ENCODE measurements at places on chromosomes 7 and 10.

DNA sequence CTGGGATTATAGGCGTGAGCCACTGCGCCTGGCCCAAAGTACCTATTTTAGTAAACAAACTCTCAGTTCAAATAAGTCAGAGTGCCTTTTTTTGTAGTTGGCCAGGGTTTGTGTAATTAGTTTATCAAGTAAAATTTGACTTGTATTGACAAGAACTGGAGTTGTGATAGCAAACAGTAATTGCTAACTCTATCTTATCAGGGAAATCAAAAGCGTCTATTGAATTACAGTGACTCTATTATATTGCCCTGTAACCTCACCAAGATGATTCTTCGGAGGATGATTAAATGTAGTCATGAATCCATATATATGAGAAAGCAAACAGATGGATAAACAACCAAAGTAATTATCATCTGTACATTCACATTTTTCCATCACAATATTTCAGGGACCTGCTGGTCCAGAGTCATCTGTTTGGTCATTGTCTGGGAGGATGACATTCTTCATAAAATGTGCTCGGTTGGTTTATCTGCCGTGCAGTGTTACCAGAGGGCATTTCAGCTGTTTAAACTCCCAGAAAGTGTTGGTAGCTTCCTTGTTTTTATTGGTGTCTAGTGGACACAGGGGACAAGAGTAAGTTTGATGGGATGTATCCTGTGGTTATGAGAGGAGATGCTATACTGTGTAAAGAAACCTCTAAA lies 35.6 kb downstream of the DOCK1 start:
- no peak for DNase-seq

- DNase-seq: no peak
Measured at GRCh38 chr10:89915968-89916367, 214.6 kb downstream of the KIF20B start.

- no peak for DNase-seq
Measured at GRCh38 chr7:143284591-143285469, at the start of gene TMEM139. TMEM139 (plus strand) TSS chr7:143284958; CDS start chr7:143285958, 1,000 bp downstream.

DNA sequence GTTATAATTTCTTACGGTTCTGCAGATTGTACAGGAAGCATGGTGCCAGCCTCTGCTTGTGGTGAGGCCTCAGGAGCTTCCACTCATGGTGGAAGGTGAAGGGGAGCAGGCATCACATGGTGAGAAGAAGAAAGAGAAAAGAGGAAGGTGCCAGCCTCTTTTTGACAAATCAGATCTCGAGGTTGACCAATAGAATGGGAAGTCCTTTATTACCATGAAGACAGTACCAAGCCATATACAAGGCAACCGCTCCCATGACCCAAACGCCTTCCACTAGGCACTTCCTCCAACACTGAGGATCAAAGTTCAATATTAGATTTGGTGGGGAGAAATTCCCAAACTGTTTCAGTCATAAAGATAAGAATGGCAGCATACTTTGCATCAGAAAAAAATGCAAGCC lies 502.8 kb downstream of the GLRX3 start:
- DNase-seq: no peak

DNA sequence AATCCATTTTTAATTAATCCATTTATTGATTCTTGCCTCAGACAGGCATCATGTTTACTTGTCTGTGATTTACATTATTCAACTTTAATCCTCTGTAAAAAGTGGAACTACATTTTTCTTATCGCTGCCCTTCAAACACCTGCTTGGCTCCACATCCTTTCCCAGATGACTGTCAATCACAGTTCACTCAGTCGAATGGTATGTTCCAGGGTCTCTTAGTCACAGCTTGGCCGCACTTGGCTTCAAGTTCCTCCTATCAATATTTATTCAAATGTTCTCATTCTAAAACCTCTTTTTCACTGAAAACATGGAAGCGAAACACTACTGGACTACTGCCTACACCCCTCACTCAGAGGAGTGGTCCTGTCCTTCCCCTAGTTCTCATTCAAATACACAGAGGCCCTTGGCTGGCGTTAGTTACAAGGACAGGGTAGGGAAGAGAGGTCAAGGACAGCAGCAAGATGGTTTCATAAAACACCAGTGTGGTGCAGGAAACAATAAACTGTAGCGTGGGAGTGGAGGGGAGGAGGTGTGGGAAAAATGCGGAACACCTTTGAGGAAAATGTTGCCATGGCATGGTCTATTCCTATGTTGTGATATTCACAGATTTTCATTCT lies 143.2 kb downstream of the USP6NL start:
- no peak for DNase-seq

GRCh38 chr10:75803816-75804552 lies 372.6 kb downstream of the LRMDA start:
- no peak for DNase-seq

DNA sequence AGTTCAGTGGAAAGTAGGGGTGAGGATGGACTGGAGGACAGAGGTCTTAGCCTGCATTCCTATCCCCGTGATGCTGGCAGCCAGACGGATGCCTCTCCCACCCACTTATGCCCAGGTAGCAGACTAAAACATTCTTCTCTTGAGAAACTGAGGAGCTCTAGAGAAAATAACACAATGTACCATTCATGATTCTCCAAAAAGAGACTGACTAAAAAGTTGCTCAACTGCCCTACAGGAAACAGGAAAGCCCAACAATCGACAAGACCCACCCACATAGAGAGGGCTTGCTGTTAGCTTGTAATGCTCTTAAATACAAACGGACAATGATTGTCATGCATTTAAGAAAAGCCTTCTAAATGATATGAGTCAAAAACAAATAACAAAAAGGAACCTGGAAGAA lies 33.2 kb upstream of the PDE1C start:
- no peak for DNase-seq

DNA sequence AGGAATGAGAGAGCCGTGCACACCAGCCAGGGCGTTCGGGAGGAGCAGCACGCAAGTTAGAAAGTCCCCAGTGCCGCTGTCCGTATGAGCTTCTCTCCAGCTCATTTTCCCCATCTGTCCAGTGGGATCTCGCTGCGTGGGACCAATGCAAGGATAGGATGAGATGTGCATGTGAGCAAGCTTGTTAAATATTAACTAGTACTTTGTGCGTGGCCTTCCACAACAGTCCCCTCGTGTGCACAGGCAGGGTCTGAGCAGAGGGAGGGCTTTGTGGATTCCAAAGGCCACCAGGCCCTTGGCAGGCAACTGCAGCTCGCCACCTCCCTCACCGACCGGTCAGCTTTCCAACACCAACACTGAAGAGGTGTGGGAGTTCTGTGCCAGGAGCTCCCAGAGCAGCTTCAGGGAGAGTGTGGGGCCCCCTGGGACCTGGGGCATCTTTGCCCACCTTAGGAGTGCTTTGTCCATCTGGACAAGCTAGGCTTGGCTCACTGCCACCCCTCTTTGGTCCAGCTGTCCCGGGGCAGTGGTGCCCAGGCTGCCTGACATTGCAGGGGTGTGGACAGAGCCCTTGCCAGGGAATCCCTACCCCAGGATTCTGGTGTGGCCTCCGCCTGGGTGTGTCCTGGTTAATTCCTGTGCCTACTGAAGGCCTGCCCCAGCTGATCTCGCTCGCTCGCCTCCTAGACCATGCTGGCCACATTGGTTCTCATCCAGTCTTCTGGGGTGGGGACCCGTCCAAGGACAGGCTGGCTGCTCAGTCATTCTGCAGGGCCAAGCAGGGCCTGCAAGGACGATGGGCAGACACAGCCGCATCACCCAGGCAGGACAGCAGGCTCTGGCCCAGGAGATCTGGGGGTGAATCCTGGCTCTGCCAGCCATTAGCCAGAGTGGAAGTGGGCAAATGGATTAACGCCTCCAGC lies 5.3 kb downstream of the FAM20C start:
- no peak for DNase-seq

- DNase-seq: no peak
Measured at GRCh38 chr10:95560278-95561176, 644 bp downstream of the SORBS1 start.

DNA sequence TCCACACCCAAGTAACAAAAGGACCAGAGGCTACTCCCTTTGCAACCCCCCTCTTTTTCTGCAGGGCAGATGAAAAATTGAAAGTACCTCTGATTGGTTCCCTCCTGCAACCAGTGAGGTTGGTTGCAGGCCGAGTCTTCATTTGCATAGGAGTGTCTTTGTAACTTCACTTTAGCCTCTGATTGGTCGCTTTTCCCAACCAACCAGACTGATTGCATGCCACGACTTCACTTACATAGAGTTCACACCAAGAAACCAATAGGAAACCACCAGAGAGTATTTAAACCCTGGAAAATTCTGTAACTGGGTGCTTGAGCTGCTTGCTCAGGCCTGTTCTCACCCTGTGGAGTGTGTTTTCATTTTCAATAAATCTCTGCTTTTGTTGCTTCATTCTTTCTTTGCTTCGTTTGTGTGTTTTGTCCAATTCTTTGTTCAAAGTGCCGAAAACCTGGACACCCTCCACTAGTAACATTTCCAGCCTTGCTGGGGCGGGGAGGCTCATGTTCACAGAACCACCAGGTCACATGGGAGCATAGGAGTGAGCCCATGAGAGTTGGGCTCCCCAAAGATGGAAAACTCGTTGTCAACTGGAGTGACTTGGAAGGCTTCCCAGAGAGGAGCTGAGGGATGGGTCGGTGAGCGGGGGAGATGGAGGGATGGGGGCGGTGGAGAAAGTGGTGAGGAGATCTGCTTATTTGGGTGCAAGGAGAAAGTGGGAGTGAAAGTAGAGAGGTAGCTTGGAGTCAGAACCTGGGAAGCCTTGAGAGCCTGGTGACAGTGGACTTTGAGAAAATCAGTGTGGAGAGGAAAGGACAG lies 223.6 kb downstream of the GFRA1 start:
- DNase-seq: no peak

- no peak for DNase-seq
Measured at GRCh38 chr7:6443372-6443941, 4.3 kb downstream of the DAGLB start.

- no peak for DNase-seq
Measured at GRCh38 chr7:50147951-50148808, 55.1 kb upstream of the ZPBP start.

DNA sequence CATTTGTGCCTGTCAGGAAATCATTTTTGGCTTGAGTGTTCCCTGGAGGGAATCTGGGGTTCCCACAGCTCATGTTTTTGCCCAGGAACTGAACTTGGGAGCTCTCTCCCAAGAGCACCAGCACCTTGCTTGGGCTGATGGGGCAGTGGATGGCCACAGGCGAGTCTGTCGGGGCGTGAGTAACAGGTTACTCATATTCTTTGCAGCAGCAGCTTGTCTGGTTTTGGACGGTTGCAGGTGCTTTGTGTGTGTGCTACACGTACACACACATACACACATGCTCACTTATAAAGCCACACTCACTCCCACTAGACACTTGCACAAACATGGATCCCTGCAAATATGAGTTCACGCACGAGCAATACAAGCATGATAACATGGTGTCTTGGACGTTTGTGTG lies 2.9 kb upstream of the PALD1 start:
- DNase-seq: no peak

GRCh38 chr10:11110539-11110938 lies 92.9 kb downstream of the CELF2 start:
- DNase-seq: no peak

- no peak for DNase-seq
Measured at GRCh38 chr7:130793855-130794618, 60.0 kb upstream of the KLF14 start.

DNA sequence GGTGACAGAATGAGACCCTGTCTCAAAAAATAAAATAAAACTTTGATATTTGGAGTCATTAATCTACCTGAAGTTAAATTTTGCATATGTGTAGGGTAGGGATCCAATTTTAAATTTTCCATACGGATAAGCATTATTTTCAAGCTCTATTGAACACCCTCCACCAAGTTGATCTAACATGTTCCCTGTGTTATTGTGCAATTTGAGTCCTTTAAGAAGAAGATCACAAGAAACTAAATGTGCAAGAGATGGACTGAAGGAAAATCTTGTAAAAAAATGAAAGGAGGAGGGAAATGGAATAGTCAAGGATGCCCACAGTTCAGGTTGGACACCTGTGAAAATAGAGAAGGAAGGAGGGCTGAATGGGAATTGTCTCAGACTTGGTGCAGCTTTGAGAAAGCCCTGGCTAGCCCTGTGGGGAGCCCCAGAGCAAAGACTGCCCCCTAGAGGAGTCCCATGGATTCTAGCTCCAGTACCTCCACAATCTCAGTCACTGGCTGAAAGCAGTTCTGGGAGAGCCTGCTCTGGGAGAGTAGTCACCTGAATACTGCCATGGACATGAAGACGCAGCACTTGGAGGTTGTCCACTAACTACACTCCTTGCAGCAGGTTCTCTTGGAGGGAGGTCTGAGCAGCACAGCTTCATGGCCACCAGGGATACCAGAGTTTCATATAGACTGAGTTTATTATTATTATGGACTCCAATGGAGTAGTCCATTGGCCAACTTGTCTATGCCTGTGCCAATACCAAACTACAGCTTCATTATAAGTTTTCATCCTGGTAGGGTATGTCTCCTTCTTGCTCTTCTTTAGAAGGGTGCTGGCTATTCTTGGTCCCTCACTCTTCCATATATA lies 5.7 kb upstream of the TIAL1 start:
- DNase-seq: no peak

DNA sequence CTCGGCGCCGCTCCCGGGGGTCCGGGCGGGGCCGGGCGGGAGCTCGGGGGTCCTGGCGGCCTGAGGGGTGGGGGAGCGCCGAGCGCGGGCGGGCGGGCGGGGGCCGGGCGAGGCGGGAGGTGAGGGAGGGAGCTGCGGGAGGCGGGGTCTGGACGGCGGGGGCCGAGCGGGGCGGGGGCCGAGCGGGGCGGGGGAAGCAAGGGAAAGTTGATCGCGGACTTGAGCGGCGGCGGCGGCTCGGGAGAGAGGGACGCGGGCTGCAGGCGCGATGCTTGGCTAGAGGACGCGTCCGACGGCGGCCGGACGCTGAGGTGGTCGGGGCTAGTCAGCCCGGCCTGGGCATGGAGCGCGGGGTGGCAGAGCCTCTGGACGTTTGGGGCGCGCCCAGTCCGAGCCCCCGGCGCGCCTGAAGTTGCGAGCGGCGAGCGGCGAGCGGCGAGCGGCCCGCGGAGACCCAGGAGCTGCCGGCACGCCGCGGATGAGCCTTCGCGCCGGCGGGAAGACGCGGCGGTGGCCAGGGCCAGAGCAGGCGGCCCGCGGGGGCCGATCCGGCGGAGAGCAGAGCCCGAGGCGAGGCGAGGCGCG lies at the start of gene CDH23:
Gene CDH23 (plus strand): TSS at position 210 of the 585 bp plus-strand sequence. CDS start 42,912 bp downstream, outside the sequence.
- peak; percentile 12 for DNase-seq

- DNase-seq: no peak
Measured at GRCh38 chr10:78231939-78232338, 198.3 kb downstream of the RPS24 start.

- no peak for DNase-seq
Measured at GRCh38 chr10:1127629-1128028, 71.4 kb downstream of the WDR37 start.

- DNase-seq: no peak
Measured at GRCh38 chr10:50648089-50648934, 24.6 kb upstream of the SGMS1 start.

- no peak for DNase-seq
Measured at GRCh38 chr7:100556541-100556940, 17.2 kb downstream of the SAP25 start.

Measured in NCI-H1105 (cell line).